Activated CD8-positive, alpha-beta T cell treated with anti-CD3 and anti-CD28 coated beads for 36 hours (primary cell): ENCODE measurements at places on chromosomes 4 and X.
A peak's percentile ranks its signal among the peaks of the same experiment; 100 is the strongest.

DNA sequence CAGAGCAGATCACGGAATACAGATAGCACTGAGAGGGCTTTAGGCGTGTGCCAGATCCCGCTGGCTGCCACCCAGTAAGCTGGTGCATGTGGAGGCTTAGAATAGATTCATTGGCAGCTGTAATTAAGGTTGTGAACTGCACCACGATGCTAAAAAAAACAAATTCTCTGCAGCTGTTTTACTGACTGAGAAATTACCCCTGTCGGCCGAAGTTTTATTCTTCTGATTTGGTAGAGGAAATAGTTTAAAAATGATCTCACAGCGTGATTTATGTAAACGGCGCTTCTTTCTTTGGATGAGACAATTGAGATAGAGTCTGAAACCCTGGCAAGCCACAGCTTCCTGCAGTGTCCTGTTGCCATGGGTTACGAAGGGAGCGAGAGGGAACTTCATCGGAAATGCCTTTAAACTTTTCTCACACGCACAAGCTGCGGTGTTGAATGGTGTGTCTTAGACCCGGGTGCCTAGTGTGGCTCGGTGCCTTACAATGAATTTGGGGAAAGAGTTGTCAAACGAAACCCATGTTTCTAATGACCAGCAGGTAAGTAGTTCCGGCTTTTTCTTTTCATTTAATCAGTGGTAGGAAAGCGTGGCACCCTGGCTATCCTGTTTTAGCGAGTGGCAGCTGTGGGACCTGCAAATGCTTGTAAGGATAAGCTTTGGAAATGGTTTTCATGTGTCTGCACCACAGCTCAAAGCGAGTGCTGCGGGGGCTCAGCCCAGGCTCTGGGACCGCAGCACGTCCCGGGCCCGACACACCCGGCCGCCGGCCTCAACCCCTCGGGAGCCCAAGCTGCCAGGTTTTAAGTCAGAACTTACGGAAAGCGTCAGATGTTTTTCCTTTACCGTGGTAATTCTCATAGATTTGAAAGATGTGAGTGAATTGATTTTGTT lies 71.7 kb upstream of the HGFAC start:
- peak; percentile 51 for DNase-seq

- no peak for DNase-seq
Observed at GRCh38 chr4:147791341-147791740, 59.5 kb downstream of the ARHGAP10 start.

DNA sequence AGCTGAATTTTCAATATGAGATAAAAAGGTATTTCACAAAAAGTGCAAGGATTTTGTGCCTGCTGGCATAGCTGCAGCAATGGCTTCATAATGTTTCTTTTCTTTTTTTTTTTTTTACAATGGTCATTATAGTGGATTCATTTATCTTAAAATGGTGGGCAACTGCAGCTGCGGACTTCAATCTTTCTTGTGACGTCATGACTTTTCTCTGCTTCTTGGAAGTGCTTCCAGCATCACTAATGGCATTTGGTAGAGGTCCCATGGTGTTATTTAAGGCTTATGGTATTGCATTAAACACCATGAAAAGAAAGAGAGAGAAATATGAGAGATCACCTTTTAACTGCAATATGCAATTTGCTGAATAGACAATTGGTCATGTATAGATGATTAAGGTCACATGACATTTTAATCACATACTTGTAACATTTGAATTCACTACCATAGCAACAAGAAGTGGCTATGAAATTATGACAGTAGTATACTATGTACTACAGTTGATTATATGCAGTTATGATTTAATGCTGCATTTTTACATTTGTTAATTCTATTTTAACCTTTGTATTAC lies 684.0 kb upstream of the AADAT start:
- DNase-seq = no peak

DNA sequence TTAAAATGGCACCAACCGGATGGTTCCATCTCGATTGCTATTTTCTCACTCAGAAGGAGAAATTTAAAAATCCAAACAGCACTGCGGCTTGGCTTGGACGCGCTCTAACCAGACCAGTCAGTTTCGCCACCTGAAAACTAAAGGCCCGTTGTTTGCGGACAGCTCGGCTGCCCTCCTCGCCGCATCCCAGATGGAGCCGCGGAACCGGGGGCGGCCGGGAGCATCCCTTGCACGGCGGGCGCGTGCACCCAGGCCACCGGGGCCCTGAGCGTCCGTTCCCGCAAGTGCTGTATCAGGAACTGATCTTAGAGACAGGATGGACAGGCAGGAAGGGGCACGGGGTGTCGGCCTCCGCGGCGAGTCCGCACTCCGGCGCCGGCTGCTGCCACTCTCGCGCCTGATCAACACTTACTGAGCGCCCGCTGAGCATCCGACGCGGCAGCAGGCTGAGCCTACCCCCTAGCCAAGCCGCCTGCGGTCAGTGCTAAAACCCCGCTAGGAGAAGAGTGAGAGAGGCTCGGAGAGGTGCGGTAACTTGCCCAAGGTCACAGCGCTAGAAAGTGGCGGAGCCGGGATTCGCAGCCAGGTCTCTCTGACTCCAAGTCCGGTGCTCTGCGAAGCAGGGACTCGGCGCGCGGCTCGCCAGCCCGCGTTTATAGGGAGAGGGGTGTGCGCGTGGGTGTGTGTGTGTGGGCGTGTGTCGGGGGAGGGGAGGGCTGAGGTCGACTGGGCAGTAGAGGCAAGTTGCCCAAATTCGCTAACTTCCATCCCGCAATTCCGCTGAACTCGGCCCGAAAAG lies at the start of gene CITED1:
TSS of gene CITED1 (minus strand) at position 629 of the 799 bp plus-strand sequence. CDS start 3,045 bp downstream, outside the sequence.
- DNase-seq = peak; percentile 19

DNA sequence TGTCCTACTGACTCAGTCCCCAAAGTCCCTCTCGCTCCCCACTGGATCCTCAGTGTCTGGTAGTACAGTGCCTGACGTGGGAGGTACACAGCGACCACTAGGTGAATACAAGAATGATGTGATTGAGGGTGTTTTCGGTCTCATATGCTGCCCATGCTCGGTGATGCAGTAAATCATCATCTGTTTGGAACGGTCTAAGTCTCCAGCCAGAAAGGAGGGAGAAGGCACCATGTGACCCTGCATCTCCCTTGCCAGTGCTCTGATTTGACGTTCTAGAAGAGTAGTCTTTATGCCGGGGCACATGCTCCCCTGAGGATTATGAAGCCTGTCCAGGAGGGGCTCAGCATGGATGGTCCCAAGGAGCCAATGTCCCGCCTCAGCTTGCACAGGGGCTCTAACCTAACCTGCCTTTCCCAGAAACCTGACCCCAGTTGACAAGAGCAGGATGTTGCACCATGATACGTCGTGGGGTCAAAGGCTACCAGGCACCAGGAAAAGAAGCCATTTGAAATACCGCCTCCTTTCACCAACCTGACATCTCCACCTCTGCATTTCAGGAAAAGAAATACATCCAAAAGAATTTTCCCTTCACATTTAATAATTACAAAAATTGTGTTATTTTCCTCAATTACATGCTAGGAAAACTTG lies 13.8 kb upstream of the PLXNB3 start:
- DNase-seq = no peak

GRCh38 chr4:78056265-78057129 lies 626 bp upstream of the FRAS1 start:
- DNase-seq = peak; percentile 62

DNA sequence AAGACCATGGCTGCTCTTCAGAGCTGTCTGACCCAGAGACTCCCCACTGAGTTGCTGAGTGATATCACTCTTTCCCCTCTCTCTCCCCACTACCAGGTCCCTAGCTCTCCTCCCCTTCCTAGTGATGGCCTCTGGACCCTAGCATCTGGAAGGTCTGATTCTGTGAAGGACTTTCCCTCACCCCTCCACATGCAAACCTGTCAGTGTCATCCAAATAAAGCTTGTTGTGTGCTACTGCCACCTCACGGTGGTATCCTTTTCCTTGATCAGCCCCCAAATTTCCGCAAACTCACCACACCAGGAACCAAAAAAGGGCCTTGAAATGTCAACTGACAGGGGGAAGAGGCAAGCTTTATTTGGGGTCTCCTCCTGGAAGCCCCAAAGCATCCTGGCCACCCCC lies 500.2 kb downstream of the IDS start:
- no peak for DNase-seq

- peak; percentile 33 for DNase-seq
Observed at GRCh38 chr4:109276482-109277095, 25.9 kb downstream of the COL25A1 start.

GRCh38 chr4:169152899-169153298 lies 117.9 kb downstream of the SH3RF1 start:
- no peak for DNase-seq

GRCh38 chrX:136555694-136556093 lies 23.7 kb downstream of the VGLL1 start:
- no peak for DNase-seq

DNA sequence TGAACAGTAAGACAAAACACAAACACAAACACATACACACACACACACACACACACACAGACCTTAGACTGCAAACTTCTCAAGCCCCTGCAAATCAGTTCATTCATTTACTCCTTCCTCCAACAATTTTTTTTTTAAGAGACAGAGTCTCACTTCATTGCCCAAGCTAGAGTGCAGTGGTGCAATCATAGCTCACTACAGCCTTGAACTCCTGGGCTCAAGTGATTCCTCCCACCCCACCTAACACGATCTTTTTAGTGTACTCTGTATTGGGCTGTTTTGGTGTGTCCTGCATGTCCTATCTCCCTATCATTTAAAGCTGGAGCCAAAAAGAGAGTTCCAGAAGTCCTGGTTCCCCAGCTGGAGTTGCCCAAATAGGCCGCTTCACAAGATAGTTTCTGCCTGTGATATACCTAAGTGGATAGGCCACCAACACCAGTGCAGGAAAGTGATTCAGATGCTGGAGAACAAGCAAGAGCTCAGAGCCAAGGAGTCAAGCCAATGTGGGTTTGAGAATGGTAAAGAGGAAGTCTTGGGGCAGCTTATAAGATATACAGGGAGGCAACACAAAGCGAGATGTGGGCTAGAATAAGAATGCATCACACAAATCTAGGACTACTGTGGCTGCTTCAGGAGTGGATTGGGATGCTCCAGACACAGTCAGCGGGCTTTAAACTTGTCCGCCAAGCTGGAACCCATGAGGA lies 85.4 kb upstream of the RAPGEF2 start:
- DNase-seq = no peak

DNA sequence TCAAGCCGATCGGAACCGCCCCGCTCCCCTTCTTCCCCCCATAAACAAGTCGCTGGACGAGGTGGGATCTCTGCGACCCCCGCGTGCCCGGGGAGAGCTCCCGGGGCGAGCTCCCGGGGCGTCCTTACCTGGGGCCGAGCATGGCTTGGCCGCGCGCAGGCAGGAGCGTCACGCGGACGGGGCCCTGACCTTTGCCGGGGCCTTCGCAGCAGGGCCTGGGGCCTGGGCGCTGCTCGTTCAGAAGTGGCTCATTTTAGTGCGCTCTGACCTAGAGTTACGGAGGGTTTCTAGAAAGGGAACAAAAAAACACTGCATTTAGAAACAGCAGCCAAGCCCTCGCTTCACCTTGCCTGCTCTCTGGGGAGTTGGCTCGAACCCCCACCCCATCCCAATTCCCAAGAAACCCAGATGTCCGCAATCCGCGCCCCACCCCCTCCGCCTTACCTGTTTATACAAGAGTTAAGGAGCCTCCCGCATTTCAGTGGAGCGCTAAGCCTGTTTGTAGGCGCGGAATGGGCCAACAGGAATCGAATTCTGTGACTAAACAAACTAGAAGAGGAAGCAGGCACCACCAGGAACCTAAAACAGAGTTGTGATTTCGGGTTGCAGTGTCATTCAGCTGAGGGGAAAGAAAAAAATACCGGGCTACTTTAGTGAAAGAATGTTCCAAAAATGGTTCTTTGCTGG lies 814 bp upstream of the RBM47 start:
- DNase-seq = peak; percentile 10
